ENCODE measurements at places on chromosomes 16 and 17.
A peak's percentile ranks its signal among the peaks of the same experiment; 100 is the strongest.

DNA sequence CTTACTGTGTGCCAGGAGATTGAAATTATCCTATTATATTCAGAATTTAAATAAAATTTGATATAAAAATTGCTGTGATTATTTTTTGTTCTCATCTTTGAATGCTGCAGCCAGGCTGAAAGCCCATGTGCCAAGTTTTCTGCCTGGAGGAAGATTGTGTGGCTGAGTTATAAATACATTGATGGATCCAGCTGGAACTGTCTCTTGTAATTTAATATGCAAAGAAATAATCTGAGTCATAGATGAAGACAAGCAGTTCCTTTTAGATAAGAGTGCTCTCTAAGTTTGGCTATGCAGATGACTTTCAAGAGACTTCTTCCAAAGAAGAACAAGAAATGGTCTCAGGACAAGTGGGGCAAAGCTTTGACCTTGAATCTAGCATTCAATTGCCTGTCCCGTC lies 871.0 kb downstream of the CDH11 start:
- no peak for DNase-seq

- no peak for DNase-seq
Measured at GRCh38 chr17:79395545-79395944, 215.3 kb downstream of the RBFOX3 start.

DNA sequence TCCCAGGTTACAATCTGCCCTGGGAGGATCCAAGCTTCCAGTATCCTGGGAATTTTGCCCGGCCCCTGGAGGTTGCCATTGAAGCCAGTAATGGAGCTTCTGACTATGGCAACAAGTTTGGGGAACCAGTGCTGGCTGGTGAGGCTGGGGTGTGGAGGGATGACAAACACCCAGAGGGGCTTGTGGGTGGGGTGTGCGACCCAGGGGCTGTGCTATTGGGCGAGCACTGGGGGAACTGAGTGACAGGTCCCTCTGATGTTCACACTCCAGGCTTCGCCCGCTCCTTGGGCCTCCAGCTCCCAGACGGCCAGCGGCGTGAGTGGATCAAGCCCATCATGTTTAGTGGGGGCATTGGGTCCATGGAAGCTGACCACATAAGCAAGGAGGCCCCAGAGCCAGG lies 8.7 kb downstream of the PFAS start:
- DNase-seq = no peak

DNA sequence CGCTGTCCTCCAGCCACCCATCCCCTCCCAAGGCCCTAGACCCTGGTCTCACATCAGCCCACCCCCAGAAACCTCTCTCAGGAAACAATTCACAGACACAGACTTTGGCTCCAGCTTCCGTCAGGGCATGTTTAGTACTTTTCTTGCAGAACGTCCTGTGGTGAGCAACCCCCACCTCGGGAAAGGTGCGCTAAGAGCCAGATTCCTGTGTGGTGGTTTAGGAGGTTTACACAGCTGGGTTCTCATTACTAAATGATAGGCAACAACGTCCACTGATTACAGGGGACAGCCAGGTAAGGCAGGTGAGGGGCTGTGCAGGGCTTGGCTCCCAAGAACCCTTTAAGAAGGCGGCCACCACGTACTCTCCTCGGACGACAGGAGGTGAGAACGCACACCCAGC lies 29.3 kb downstream of the KIFC3 start:
- DNase-seq = no peak

- DNase-seq = no peak
Measured at GRCh38 chr17:42068979-42069378, 18.6 kb upstream of the C17orf113 start.

- no peak for DNase-seq
Measured at GRCh38 chr16:1707193-1707790, 1.3 kb downstream of the MAPK8IP3 start.

GRCh38 chr16:66315210-66315825 lies 51.2 kb upstream of the CDH5 start:
- DNase-seq = peak; percentile 79

DNA sequence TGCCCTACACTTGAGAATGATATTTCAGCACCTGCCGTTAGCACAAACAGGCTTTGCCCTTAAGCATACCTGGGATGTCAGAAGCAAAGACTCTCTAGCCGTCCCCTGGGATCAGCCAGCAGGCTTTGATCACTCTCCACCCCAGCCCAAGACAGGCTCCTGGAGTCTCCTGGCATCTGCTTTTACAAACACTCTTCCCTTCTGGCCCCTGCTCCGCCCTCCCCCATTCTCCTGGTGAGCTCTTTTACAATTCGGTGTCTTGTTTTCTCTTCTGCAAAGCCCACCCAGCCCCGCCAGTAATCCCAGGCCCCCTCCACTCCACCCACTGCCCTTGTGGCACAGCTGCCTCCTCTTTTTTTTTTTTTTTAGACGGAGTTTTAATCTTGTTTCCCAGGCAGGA lies 50.4 kb downstream of the KATNIP start:
- DNase-seq = no peak

- no peak for DNase-seq
Measured at GRCh38 chr16:75774197-75774596, 47.9 kb upstream of the CPHXL start.

DNA sequence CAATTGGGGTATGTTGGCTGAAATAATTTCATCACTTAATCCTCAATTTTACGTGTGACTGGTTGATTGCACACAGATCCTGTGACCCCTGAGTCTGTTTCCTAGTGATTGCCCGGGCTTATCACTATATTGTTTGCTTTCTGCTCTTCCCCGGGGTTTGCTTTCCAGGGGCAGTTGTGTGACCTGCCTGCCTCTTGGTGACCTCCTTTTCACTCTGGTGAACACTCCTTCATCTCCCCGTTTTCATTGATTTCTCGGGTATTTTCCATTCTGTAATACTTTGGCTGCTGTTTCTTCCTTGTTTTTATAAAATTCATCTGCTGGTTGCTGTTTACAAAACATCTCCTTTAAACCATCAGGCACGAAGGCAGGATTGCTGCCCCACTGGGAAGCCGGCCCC lies 36.0 kb downstream of the NTN1 start:
- no peak for DNase-seq

DNA sequence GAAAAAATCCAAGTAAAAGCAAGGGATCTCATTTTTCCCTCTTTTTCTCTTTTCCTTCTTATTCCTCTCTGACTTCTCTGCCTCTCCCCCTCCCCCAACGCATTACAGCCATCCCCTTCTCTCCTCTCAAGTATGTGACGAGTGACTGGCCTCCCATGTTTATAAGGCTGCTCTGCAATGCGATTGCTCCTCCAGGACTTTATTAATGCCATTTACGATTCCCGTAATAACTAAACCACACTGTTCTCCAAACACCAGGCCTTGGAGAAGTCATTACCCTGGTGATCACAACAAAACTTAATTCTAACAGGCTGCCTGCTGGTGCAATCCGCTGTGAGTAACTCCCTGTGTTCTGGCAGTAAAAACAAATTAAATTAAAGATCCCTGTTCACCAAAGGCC lies 88.8 kb downstream of the HS3ST3B1 start:
- DNase-seq = no peak

- DNase-seq = no peak
Measured at GRCh38 chr16:10936272-10936984, 5.8 kb downstream of the DEXI start.

DNA sequence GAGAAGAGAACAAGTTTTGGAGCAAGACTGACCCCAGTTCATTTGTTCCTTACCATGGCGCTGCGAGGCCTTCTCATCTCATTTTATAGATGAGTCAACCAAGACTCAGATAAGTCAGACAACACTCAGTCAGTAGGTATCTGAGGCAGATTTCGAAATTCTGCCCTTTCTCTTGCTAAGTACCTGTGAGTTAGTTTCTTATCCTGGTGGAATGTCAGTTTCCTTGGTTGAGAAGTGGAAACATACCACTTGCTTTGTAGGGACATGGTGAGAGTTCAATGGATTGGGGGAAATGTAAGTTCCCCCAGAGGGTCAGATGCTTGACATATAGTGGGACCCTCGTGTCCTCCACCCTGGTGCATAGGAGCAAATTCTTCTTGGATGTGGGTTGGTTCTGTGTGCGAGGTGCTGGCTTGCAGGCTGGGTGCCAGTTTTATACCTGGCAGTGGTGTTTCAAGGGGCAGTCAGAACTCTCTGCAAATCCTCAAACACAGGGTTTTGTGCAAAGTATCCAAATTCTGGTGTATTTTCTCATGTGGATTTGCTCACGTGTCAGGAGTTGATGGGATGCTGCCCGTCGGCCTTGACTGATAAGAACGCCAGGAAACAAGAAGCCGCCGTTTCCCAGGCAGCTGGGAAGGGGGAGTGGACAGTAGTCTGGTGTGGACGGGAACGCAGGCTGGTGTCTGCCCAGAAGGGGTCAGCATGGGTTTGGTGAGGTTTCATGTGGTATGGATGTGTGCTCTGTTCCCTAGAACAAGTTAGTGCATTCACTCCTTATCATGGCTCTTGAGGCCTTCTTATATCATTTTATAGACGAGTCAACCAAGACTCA lies 61.1 kb upstream of the CIBAR2 start:
- no peak for DNase-seq

DNA sequence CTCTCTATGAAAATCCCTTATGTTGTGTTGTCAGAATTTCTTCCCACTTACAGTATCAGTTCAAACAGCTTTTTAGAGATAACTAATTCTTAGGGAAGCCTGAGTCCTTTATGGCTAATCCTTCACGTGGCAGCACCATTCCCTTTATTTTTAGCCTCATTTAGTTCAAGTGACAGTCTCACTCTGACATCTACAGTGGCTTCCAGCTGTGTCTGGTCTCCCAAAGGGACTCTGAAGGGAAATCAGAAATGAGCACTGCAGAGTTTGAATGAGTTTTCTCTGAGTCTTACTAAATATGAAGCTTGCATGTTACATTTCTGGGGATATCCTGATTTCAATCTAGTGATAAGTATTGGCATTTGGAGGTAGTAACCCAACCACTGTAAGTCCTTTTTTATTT lies 1104.1 kb downstream of the CDH11 start:
- no peak for DNase-seq

DNA sequence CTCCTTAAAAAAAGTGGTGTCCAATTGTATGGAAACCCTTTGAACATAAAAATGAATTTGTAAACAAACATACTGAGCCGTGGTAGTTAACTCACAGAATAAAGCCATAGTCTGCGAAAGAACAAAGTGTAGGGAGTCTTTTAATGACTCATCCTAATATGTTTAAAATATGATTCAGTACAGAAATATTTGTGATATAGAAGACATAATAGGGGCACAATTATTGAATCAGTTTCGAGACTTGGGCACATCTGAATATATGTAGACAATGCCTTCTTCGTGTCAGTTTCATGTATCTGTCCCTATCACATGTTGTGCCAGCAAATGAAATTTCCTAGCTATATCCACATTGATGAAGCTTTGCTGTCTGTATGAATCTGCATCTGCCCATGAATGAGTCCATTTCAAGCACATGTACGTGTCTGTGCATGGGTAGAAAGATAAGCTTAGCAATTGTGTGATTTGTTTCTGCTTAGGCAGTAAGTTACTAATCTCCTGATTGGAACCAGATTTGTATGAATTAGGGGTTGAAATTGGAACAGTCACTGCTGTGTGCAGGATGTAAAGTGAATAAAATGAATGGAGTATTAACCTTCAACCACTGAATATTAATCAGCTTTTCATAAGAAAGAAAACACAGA lies 112.5 kb upstream of the SOX9 start:
- no peak for DNase-seq

DNA sequence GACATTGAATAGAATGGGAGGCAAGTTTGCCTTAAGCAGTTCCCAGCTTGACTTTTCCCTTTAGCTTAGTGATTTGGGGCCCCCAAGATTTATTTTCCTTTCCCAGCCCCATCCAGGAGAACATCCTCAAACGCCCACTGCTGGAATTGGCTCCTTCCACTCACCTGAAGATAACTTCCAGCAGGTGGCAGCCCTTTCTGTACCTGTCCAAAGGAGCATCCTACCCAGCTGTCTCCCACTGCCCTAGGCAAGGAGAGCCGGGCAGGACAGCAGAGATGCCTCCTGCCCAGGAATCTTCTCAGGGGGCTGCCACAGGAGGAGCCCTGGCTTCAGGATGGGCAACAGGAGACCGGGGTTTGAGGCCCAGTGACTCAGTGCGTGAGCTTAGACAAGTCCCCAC lies 6.4 kb downstream of the CACNG5 start:
- DNase-seq = no peak

GRCh38 chr16:47987136-47987535 lies 168.7 kb downstream of the ABCC12 start:
- DNase-seq = no peak

- no peak for DNase-seq
Measured at GRCh38 chr16:72291531-72291981, 119.6 kb upstream of the PMFBP1 start.

DNA sequence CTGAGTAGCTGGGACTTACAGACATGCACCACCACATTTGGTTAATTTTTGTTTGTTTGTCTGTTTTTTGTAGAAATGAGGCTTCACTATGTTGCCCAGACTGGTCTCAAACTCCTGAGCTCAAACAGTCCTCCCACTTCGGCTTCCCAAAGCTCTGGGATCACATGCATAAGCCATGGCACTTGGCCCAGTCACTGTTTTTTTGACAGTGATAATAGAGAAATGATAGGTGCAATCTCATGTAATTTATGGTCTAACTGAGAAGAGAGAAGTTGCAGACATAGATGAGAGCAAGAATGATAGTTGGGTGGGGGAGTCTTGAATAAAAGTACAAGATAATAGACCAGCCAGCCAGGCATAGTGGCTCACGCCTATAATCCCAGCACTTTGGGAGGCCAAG lies 89.7 kb upstream of the TNRC6A start:
- DNase-seq = no peak

DNA sequence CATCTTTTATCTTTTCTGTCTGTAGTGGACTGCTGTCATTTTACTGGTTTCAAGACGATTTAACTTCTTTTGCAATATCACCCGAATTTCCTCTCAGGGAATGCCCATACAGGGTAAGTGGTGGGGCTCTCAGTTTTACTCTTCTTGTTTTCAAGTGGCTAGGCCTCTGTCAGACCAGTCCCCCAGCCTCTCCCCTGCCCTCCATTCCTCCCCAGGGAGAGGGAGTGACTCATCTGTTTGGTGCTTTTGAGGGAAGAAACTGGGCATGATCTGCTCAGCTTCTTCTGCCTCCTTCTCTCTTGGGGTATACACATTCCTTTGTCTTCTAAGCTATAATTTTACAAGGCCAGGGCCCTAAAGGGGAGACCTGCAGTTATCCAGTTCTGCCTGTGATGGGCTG lies 332.0 kb downstream of the CBLN1 start:
- DNase-seq = no peak

DNA sequence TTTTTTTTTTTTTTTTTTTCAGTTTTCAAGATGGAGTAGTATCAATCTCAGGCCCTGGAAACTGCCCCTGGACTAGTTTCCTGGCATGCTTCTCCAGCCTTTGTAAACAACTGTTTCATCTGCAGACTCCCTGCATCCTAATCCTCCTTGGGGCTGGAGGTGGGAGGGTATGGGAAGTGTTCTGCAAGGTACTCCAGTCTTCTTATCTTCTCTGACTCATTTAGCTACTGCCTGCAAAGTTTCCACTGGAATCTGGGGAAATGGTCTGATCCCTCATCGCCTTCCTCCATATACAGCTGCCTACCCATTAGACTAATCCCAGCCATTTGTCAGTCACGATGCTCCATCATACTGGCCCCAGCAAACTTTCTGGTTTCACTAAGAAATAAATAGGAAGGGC lies 21.5 kb downstream of the COPZ2 start:
- DNase-seq = no peak
